ENCODE measurements at places on chromosomes 12 and 14.

DNA sequence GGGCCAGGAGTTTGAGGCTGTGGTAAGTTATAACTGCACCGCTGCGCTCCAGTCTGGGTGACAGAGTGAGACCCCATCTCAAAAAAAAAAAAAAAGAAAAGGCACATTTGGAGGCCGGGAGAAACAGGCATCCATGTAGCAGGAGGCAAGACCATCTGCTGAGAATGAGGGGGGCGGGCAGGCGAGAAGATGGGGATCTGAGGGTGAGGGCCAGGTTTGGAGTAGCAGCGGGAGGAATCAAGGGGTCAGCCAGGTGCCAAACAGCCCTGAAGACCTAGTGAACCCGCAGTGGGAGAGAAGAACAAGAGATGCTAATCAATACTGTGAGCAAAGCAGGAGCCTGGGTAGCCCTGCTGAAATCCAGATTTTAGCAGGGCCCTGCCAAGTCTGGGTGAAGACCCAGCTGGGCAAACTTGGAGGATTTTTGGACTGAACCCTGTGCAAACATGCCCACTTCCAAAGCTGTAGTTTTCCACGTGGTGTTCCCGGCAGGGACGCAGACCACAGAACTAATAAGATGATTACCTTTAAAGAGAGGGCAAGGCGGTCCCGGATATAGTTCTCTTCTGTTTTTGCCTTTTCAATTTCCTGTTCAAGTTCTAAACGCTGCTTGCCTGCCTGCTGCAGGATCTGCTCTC lies 61.0 kb downstream of the NIN start:
- DNase-seq, result no peak

DNA sequence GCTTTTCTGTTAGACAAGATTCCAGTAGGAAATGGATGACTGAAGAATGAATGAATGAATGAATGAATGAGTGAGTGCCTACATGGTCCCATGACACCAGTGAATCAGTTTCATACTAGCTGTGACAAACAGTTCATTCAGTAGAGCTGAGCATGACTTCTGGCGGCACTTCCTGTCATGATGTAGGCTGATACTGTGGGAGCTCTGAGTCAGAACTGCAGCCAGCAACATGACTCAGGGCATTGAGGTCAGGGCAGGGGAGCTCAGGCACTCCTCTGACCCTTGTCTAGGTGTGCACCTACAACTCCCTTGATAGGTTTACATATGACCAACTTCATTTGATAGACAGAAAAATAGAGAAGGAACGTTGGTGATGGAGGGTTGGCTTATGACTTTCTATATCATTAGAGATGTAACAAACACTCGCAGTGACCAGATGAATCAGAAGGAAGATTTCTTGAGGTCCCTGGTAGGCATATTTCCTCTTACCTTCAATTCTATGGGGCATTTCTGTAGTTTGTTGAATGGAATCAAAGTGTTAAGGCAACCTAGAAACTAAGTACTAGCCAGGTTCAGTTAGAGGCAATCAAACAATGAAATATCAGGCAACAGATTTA lies 139.3 kb upstream of the ARHGAP5 start:
- no peak for DNase-seq

GRCh38 chr14:58637391-58638230 lies at the start of gene DACT1:
Gene DACT1, plus strand, starts transcription at chr14:58637962. Its CDS starts 241 bp downstream, at chr14:58638203.
- no peak for DNase-seq

GRCh38 chr14:101223561-101224162 lies 320.1 kb upstream of the RTL1 start:
- no peak for DNase-seq

GRCh38 chr14:77064521-77065178 lies 33.4 kb upstream of the CIPC start:
- no peak for DNase-seq

DNA sequence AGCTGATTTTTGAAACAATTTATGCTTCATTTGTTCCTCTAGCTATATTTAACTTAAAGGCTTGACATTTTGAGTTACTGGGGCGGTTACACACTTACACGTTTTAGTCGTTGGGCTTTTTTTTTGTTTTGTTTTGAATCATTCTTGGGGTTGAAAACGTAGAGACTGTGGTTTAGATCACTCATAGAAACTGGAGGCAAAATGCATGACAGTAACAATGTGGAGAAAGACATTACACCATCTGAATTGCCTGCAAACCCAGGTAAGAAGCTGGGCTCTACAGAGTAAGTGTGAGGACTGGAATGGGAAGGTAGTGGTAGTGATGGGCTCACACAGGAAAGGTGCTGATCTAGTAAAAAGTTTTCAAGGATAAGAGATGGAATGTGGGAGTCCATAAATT lies at the start of gene CLEC2D:
TSS of gene CLEC2D (plus strand) at position 180 of the 400 bp plus-strand sequence. CDS start at position 202, 22 bp downstream.
- DNase-seq, result no peak

DNA sequence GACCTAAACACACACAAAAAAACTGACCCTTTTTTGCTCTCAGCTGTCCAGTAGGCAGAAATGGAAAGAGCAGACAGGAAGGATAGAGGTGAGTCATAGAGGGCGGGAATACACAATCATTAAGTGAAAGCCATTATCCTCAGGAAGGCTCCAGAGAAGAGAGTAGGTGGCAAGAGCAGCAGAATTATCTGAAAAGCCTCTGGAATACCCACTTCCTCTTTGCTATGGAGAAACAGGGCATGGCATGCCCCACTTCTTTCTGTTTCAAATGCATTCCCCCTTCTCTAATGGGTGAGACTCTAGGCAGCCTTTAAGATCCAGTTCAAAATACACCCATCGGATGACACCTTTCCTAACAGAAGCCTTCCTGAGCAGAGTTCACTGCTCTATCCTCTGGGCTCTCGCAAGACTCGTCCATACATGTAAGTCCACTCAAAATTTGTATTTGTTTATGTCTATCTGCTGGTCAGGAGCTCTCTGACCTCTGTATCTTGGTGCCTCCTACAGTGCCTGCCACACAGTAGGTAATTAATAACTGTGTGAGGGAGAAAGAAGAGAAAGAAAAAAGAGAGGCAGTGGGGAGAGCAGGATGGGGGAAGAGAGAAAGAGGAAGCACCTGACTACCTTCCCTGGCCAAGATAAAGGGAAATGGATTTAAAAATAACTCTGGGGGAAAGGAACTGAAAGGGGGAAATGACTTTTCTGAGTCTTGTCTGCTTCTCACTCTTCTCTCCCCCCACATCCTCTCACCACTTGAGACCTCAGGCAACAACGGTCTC lies 8.5 kb downstream of the KLHL33 start:
- no peak for DNase-seq

DNA sequence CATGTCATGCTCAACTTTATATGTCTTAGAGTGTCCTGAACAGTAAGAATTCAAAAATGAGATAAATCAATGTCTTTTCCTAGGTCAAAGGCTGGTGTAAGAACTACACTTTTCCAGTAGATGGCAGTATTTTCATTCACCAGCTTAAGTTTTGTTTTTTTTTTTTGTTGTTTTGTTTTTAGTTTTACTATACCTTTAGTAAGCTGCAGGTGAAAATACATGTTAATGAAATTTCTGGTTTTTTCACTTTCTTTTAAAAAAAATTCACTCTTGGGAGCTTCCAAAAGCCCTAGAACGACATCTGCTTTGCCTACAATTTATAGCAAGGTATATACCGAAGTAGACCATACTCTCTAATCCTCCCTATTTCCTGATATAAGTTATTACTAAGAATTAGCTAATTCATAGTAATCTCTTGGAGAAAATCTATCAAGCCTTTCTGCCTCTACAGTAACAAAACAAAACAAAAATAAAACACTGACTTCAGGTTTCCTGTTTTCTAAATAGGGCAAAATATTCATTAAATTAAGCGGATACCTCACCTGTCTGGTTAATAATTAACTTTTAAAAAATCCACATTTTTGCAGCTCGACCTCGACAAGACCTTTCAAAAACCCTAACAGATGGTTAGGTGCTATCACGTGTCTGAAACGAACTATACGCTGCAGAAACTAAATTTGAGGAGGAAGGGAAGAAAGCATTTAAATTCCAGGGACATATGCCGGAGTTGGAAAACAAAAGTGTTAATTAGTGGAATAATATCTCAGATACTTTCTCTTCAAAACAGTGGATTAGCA lies 2.7 kb upstream of the SAMD4A start:
- no peak for DNase-seq

- DNase-seq, result no peak
Observed at GRCh38 chr12:31001581-31002360, 71.9 kb upstream of the DDX11 start.

- no peak for DNase-seq
Observed at GRCh38 chr12:13964666-13965065, 16.7 kb downstream of the GRIN2B start.

GRCh38 chr14:69090187-69090789 lies 62.6 kb downstream of the DCAF5 start:
- no peak for DNase-seq

DNA sequence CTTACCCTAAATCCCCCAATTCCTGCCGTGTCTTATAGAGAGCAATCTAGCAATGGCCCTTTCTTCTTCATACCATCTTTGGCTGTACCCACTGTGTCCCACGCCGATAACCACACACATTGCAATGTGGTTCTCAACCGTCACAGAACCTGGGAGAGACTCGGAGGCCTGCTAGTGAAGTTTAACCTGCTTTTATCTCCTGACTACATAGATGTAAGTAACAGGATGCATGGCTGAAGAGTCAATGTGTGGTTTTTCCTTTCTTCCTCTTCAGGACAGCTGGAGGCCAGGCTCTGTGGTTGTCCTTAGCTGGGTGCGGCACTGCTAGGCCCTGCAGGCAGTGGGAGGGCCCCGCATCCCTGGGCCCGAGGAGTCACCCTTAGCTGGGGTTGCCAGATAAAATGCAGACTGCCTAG lies 51.3 kb downstream of the ZNF664 start:
- DNase-seq, result no peak

DNA sequence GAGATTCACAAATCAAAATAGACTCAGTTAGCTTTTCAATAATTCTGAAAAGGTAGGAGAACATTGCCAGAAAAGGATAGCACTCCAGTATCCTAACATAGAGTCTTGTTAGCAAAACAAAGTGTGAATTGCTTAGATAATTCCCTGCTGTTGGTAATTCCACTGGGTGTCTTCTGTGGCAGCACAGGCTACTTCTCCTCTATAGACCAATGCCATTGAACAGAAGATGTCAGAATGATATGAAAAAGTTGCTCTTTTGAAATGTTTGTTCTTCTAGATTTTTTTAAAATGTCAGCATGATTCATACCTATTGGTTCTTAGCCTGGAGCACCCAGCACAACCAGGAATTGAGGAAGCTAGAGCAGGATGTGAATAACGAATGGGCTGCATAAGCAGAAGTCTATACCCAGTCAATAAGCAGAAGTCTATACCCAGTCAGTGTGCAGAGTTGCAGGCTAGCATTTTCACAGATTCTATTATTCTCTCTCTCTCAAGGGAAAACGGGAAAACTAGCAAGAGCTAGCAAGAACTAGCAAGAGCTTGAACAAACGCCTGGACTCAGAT lies 112.8 kb downstream of the SYT1 start:
- DNase-seq, result no peak

- DNase-seq, result no peak
Observed at GRCh38 chr12:105413911-105414487, 83.5 kb downstream of the C12orf75 start.

GRCh38 chr14:86779416-86779815 lies 1213.6 kb downstream of the GALC start:
- no peak for DNase-seq

- no peak for DNase-seq
Observed at GRCh38 chr12:41772478-41772877, 372.2 kb downstream of the GXYLT1 start.

DNA sequence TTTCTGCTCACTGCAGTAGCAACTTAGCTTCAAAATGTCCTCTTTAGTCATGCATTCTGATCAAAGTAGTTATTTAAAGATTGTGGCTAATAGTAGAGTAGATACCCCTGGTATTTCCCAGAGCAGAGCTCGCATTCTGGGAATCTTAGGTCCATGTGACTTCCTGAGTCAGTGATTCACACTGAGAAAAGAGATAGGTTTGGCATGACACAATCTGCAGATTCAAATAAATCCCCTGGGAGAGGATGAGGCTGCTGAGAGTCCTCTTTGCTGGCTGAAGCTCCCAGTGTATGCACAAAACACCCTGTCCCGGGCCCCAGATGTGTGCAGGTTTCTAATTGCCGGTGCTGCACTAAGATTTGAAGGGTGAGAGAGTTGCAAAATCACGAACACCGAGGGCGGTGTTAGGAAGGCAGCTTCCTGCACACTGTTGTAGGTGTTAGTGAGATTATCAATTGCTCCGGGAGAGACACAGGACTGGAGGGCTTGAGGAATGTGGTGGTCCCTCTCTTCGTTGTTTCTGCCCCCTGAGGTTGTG lies 233.2 kb downstream of the NRXN3 start:
- no peak for DNase-seq

DNA sequence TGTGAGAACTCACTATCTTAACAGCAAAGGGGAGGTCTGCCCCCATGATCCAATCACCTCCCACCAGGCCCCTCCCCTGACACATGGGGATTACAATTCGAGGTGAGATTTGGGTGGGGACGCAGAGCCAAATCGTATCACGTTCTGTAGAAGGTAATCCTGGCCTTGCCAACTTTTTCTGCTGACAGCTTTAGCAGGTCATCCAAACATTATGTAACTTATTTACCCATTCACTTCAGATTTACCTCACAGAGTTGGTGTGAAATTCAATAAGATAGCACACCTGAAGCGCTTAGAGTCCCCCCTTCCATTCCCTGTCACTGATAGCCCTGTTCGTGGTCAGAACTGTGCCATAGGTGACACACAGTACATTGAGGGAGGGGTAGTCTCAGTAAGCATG lies 219.1 kb downstream of the FBXL14 start:
- no peak for DNase-seq

DNA sequence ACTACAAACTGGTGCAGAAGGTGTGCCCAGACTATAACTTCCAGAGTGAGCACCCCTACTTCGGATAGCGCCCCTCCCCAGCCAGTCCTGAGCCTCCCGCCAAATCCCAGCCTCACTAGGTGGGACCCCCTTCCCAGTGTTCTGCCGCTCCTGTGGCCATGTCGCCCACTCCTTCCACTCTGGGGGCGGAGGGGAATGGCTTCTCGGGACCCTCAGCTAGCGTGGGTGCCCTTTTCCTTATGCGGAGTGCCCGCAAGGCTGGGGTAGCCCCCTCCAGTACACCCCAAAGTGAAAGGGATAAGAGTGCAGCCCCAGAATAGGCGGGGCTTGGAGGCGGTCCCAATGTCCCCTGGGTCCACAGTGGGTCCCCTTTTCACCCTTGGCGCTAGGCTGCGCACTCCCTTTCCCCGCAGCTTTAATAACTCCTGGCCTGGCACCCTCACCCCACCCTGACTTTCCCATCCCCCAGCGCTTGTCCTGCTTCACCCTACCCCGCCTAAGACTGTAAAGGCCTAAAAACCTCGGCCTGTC lies 3.8 kb upstream of the SHMT2 start:
- DNase-seq, result no peak

DNA sequence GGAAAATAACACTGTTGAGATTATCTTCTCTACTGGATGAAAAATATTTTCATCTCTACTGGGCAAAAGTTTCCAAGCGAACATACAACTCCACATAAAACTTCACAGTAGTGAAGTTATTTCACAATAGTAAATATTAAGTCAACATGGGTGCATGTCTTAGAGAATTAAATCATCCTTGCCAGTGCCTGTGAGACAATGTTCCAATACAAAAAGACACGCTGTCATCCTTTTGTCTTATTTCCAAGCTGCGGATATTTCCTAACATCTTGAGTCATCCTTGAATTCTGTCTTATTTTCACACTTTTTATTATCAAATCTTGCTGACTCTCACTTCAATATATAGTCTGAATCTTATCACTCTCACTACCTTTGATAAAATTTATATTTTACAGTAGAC lies 142.9 kb upstream of the KITLG start:
- DNase-seq, result no peak

GRCh38 chr12:93127582-93128331 lies 198.7 kb upstream of the EEA1 start:
- DNase-seq, result no peak

All from T-helper 17 cell (primary cell).